ENCODE measurements at places on chromosomes 3 and 15.

- DNase-seq, result no peak
Measured at GRCh38 chr3:126013751-126014156, 44.8 kb downstream of the ROPN1B start.

DNA sequence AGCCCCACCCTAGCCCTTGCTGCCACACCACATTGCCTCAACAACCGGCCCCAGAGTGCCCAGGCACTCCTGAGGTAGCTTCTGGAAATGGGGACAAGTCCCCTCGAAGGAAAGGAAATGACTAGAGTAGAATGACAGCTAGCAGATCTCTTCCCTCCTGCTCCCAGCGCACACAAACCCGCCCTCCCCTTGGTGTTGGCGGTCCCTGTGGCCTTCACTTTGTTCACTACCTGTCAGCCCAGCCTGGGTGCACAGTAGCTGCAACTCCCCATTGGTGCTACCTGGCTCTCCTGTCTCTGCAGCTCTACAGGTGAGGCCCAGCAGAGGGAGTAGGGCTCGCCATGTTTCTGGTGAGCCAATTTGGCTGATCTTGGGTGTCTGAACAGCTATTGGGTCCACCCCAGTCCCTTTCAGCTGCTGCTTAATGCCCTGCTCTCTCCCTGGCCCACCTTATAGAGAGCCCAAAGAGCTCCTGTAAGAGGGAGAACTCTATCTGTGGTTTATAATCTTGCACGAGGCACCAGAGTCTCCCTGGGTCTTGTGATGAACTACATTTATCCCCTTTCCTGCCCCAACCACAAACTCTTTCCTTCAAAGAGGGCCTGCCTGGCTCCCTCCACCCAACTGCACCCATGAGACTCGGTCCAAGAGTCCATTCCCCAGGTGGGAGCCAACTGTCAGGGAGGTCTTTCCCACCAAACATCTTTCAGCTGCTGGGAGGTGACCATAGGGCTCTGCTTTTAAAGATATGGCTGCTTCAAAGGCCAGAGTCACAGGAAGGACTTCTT is 39.1 kb downstream of the MESD start:
- no peak for DNase-seq

DNA sequence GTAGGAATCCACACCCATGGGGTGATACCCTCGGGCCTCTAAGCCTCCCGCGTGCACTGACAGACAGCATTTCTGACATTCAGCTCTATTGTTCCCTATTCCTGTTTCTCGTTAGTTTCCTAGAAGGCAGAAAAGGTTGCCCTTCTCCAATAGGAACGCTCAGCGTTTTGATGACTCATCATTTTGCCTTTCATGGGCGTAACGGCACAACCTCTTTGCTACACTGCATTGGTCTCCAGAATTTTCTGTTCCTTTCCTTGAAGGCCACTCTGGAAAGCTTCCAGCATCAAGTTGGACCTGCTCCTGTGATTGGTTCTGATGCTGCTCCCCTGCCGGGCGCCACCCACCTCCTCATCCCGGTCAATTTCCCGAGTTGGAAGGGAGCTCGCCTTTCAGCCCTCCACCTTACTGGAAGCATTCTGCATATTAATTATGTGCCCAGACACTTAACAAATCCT is 13.0 kb upstream of the TNK2 start:
- DNase-seq, result no peak

GRCh38 chr3:76021376-76021775 is 236.0 kb upstream of the ZNF717 start:
- no peak for DNase-seq

- no peak for DNase-seq
Measured at GRCh38 chr15:48719668-48720067, 74.2 kb upstream of the FBN1 start.

- DNase-seq, result no peak
Measured at GRCh38 chr15:66780172-66780972, 78.3 kb downstream of the SMAD6 start.

GRCh38 chr3:198061119-198062067 is 101.4 kb downstream of the LMLN start:
- no peak for DNase-seq

DNA sequence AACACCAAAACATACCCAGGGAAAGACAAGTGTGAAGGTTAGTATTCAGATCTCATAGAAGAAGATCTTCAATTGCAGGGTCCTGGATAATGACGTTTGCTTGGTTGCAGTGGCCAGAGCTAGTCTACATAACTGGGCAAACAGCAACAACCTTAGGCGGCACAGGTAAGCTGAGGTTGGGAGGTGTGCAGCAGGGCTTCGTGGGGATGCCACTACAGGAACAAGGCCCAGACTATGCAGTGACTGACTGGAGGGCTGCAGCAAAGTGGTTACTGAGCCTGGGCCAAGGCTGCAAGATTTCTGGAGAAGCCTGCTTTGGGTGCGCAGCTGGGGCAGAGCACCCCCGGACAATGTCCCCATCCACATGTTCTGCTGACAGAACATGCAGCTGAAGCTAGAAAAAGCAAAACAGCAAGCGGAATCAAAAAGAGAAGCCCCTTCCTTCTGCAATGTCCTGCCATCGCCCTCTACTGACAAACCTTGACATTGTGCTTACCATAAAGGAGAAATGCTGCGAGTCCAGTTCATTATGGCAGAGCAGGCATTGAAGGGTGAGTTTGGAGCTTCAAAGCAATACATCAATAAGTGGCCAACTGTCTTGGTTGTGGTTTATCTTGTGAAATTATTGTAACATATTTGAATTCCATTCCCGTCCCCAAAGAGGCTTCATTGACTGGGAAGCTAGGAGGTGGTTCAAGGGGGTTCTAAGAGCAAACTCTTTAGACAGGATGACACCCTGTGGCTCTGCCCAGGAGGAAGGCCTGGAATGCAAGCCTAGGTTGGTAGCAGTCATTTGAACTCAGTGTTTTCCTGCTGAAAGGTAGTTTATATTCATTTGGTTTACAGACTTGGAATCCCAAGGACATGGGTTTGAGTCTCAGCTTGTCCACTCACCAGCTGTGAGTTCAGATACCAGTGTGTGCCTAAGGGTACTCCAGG is 217.0 kb downstream of the PDCD6IP start:
- DNase-seq, result no peak

- no peak for DNase-seq
Measured at GRCh38 chr3:136624371-136624770, 127.8 kb downstream of the STAG1 start.

DNA sequence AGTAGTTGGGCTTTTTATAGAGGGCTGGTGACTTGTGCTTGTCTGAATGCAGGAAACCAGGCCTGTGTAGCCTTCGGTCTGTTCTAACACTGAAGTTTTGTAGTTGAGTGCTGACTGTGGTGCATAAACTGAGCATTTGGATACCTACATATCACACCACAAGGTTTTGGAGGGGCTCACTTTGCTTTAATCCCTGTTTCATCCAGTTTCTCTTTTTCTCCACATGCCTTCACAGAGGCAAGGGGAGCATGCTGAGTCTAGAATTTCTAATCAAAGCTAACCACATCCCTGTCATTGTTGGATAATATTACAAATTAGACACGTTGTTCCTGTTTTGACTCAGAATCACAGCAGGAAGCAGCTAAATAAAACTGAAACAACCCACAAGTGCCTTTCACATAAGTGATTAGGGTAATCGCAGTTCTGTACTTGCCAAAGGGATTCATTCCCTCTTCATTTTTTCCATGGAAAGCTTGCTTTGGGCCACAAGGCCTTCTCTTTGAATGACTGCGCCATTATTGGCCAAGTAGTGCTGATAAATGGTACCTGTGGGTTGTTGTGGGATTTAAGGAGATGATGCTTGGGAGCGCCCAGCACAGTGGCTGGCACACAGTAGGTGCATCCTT is 48.9 kb downstream of the TGFBR2 start:
- no peak for DNase-seq
